Activated CD4-positive, CD25-positive, alpha-beta regulatory T cell treated with anti-CD3 and anti-CD28 coated beads, Interleukin-2, amount 50 U/mL, for 72 hours (primary cell): ENCODE measurements at places on chromosomes 1 and 21.
A peak's percentile ranks its signal among the peaks of the same experiment; 100 is the strongest.

GRCh38 chr1:33123266-33123665, 42.3 kb downstream of the AZIN2 start:
- DNase-seq: no peak

- no peak for DNase-seq
Observed at GRCh38 chr21:40797891-40798290, 49.1 kb downstream of the DSCAM start.

GRCh38 chr1:33175865-33176264, 6.0 kb downstream of the TRIM62 start:
- DNase-seq: no peak

- no peak for DNase-seq
Observed at GRCh38 chr1:167206166-167206835, 14.4 kb upstream of the POU2F1 start.

DNA sequence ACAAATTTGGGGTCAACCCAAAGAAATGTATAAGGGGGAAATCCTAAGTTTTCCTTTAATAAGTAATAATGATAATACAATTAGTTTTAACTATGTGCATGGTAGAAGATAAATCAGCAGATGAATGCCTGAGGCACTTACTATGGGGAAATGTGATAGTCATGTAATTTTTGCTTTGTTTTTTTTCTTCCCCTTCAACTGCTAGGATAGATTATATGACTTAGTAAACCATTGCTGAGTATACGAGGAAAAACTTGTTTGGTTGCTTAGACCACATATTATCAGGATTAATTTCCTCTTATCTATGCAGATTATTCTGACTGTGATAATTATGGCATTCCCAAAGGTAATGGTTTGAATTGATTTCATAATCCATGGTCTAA, 181.1 kb downstream of the TGFB2 start:
- DNase-seq: no peak

- peak; percentile 56 for DNase-seq
Observed at GRCh38 chr1:30756545-30757351, 826 bp downstream of the LAPTM5 start.

- no peak for DNase-seq
Observed at GRCh38 chr21:41422546-41423304, 3.3 kb upstream of the MX1 start.

DNA sequence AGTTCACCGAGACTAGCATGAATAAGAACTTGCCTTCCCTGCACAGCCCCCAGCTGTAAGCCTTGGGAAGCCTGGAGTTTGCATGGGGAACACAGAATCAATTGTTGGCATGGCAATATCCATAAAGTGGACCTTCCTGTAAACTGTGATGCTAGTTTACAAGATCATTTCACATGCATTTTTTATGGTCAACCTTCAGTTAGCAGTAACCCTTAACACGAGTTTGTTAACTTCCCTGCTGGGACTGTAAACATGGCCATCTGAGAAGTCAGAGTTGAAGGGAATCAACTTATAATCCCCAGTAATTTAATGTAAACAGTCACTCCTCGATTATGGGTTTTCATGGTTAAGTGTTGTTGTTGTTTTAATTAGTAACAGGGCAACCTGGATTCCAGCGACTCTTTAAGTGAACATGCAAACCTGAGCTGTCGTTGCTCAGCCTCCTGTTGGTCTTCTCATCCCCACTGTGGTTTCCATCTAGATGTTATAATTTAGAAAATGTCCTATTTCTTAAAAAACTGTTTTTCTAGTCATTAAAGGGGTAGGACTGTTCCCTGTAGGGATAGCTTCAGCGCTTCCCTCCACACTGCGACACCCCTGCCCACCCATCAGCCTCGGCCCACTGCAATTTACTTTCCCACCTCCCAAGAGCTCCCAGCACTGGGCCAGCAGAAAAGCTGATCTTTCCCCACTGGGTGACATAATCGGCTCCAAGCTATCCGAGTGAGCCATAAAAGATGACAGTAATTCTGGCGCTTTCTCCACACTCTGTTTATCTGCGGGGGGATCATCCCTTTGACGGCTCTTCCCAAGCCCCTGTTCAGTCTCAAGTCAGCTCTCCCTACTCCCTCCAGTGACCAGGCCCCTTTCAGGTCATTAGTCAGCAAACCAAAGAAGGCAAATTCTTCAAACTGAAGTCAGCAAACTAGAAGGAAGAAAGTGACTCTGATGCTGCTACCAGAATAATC, 107.6 kb upstream of the IPO9 start:
- no peak for DNase-seq

GRCh38 chr21:38751379-38752050, 54.2 kb upstream of the ETS2 start:
- DNase-seq: no peak

DNA sequence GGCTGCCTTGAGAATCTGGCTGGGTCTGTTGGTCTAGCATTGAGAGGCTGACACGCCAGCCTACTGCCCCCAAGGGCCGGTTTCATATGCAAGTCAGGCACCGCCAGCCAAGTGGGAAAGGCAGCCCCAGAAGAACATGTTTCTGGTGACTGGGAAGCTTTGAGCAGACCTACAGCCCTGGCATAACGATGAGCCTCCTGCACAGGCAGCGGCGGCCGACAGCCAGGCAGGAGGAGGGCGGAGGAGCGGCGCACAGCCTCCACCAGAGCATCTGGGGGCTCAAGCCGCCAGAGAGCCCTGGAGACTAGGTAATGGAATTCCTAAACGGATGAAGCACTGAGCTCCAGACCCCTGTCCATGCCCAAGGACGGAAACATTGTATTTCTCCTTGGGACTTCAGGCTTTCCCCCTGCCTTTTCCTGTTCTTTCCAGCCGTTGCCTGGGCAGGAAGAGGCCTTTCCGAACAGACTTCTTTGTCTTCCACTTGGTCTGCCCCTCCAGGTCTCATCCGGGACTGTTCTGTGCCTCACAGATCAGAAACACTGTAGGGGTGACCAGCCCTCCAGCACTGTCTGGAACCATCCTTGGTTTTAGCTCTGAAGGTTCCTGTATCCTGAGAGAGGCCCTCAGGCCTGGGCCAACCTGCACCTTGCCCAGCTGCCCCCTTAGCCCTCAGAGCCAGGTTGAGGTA, 59.5 kb downstream of the IRF2BP2 start:
- DNase-seq: no peak

DNA sequence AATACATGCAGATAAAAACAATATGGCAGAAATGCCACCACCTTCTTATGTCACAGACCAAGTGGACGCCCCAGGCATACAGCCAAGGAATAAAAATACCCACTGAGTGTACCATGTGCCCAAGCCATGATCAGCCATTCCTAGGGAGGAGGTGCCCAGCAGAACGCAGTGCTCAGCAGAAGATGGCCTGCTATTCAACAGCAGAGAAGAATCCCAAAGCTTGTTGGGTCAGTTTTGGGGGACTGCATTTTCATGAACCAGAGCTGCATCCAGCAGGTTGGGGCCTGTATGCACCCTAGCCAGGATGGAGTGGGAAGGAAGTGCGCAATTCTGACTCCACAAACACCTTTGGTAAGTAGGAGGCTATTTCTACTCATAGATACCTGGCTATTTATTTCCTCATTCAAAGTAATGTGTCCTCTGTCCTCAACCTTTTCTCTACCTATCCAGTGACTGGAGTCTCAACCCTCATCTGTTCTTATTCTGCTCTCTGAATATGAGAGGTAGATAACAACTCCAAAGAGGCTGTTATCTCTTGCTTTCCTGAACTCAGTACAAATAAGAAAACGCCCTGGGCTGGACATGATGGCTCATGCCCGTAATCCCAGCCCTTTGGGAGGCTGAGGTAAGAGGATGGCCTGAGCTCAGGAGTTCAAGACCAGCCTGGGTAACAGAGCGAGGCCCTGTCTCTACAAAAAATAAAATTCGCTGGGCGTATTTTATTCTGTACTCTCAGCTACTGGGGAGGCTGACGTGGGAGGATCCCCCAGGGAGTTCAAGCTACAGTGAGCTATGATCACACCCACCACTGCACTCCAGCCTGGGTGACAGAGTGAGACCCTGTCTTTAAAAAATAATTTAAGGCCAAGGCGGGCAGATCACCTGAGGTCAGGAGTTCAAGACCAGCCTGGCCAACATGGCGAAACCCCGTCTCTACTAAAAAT, 2.5 kb upstream of the PLEKHM2 start:
- no peak for DNase-seq

DNA sequence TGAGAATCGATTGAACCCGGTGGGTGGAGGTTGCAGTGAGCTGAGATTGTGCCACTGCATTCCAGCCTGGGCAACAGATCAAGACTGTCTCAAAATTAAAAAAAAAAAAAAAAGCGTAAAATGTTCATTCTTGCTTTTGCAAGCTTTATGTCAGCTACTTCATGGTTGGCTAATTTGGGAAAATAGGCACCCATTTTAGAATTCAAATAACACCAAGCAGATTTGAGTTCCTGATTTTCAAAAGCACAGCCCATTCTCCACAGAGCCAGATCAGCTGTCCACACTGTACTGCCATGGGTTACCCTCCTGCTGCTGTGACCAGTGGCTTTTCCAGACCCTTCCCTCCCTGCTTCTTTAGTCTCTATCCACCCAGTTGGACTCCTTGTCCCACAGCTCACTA, 4.4 kb downstream of the THEM5 start:
- DNase-seq: no peak

GRCh38 chr1:175734642-175735041, 8.8 kb downstream of the TNR start:
- no peak for DNase-seq

DNA sequence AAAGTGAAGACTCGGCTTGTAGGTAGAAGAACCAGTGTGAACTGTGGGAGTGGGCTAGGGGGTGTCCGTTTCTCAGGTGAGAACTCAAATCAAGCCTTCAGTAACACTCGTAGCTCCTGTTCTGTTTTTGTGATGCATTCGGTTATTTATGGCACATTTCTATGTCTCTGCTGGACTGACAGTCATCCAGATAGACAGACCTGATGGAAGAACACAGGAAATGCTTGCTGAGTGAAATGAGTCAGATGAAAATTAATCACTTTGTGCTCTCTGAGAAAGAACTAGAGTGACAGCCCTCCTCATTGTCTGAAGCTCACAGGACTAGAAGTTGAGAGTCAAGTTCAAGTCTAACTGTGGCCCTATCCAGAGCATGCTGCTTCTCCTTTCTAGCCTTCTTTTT, 360.1 kb upstream of the PLXNA2 start:
- no peak for DNase-seq

GRCh38 chr21:34345091-34345871, 18.5 kb upstream of the KCNE2 start:
- DNase-seq: no peak

DNA sequence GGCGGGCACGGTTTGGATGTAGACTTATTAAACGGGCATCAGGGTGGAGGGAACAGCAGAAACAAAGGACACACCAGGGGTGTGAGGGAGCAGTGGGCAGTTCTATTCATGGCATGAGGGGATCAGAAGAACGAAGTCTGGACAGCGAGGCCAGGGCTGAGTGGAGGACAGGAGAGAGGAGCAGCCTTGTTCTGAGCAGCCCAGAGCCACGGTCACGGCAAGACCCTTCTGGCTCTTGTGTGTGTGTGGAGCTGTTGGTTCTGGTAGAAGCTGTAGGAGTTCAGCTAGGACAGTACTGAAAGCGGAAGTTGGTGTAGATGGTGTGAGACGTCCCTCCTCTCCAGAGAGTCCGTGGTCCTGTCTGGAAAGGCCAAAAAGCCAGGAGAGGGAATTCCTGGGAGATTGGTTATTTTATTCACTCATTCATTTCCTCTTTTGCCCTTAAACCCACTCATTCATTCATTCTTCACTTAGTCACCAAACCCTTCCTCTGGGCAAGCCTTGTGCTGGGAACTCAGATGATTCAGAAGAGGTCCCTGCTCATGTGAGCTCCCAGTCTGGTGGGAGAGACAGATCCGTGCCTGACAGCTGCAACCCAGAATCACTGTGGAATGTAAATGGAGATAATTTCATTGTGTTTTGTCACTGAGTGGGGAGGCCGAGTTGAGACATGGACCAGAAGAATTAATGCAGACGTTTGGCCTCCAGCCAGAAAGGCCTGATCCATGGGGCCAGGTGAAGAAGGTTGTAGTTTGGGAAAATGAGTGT, 4.1 kb upstream of the ACOT11 start:
- DNase-seq: no peak

DNA sequence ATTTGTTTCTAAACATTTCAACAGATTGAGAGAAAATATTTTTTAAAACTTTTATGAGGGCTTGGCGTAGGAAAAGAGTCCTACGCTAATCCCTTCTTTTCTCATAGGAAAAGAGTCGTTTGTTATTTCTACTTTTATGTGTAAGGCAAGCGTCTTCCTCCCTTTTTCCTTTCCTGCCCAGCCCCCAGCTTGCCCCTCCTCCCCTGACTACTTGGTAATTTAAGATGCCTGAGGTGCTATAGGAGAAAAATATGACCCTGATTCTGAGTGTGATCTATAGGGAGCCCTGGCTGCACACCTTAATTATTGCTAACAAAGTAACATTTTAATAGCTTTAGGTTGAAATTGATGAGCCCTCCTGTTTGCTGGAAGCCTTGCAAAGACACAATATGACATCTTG, 373.6 kb downstream of the PBX1 start:
- DNase-seq: no peak

GRCh38 chr21:42229676-42230075, 10.7 kb downstream of the ABCG1 start:
- no peak for DNase-seq

DNA sequence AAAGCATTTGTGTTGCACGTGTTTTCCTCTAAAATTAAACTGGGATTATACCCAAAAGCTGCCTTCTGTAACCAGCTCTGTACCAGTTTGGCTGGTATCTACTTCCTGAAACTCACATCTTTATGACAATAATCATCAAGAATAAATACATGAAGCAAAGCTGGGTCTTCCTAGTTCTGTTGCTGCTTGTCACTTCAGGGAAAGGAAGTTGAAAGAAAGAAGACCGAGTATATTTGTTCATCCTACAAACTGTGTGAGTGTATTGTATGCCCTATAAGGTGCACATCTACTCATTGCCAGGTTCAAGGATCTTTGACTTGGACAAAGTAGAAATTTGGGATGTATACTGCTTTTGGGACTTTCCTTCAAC, 29.1 kb upstream of the IFNGR2 start:
- no peak for DNase-seq

DNA sequence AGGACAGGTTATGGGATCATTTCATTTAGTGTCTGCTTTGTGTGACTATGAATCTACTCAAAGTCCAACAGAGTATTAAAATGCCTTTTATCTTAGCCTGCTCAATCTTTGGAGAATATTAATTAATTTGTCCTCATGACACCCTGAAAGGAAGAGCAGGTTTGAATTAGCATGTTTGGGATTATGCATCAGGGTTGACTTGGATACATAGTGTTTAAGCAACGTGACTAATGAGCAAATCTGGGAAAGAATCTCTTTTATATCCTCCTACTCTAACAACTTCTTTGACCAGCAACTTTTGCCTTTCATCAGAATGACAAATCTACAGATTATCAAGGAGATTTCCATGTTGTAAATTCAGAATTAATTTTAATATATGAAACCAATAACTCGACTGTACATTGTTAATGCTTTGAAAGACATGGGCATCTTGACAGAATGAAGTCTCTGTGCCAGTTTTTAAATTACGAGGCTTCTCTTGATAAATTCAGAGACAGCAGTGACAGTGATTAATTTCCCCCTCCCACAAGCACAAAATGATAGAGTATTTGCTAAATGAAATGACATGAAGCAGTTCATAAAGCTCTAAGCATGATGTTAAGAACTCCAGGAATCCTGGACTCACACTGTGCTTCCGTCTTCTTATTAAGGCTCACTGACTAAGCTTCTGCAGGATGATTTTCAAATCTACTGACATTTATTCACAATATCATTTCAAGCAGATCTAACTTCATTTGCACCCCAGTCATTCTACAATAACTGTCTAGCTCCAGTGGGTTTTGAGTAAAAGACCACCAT, 156.5 kb downstream of the PCNX2 start:
- DNase-seq: no peak
